Endothelial cell (in vitro differentiated cells): ENCODE measurements at places on chromosomes 5 and 9. TPM values are rescaled to one million over a fixed set of nuclear protein-coding genes. Genes with fewer than 3 reads are reported as not detected.

DNA sequence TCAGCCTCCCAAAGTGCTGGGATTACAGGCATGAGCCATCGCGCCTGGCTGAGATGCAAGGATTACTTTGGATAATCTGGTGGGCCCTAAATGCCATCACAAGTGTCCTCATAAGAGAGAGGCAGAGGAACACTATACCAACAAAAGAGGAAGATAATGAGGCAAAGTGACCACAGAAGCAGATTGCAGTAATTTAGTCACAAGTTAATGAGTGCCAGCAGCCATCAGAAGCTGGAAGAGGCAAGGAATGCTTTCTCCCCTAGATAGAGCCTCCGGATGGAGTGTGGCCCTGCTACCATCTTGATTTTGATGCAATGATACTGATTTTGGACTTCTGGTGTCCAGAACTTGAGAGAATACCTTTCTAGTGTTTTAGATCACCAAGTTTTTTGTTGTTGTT, 122.3 kb downstream of the SPATA31D1 start:
- DNase-seq = no peak

- DNase-seq = no peak
Observed at GRCh38 chr5:34930870-34931269, 1.5 kb downstream of the DNAJC21 start.

DNA sequence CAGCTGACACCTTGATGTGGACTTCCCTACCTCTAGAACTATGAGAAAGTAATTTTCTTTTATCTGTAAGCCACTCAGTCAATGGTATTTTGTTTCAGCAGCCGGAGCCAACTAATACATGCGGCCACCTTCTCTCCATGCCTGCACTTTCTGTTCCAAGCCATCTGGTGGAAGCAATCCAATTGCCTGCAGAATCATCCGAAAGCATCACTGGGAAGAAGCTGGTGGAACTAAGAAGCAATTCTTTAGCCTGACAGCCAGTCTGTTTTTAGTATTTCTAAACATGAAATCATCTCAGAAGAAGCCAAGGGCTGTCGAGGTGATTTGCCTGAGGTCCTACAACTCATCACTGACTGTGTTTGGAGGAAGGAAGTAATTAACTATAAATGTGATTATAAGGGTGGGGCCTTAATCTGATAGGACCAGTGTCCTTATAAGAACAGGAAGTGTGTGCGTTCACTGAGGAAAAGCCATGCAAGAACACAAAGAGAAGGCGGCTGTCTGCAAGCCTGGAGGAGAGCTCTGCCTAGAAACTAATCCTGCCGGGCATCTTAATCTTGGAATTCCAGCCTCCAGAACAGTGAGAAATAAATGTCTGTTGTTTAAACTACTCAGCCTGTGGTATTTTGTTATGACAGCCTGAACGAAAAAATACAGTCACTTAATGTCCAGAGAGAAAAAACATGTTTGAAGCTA, 49.1 kb downstream of the NXNL2 start:
- no peak for DNase-seq

DNA sequence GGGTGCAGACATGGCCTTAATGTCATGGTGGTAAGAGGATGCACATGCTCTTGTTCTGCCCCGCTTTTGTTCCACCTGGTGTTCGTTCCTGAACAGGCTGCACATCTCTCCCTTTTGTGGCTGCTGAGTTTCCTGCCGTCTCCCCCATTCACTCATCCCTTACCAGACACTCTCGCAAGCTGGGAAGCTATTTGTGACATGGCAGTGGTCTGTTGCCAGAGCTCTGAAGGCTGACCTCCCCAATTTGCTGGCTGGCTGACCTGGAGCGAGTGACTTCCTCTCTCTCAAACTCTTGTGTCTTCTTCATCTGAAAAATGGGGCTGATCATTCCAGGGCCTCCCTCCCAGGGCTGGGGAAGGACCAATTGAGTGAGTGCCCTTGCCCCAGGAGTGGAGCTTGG, 35.9 kb downstream of the HRH2 start:
- no peak for DNase-seq

DNA sequence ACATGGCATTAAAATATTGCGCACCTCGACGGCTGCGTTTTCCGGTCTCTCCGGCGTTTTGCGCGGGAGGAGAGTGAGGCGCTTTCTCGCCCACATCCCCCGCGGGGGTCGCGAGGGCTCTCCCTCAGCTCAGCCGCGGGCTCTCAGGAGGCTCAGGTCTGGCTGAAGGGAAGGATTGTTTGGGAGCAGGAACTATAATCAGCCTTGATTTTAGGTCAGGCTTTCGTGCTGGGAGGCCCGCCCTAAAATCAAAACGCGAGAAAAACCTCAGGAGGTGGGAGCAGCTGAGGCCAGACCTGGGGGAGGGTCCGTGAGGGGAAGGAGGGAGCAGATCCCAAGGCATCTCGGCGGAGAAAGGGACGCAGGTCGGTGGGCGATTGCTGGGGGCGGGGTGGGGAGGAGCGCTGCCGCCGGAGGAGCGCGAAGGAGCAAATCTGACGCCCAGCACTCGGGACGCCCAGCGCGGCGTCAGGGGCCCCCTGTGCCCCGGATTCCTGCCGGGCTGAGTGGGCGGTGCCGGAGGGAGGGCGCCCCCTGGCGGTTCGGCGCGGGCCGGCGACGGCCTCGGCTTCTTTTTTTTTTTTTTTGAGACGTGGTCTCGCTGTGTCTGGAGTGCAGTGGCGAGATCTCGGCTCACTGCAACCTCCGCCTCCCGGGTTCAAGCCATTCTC, 18.7 kb upstream of the RNF130 start:
- peak; percentile 92 for DNase-seq

GRCh38 chr9:128637656-128638055, 19.0 kb downstream of the DYNC2I2 start:
- no peak for DNase-seq

DNA sequence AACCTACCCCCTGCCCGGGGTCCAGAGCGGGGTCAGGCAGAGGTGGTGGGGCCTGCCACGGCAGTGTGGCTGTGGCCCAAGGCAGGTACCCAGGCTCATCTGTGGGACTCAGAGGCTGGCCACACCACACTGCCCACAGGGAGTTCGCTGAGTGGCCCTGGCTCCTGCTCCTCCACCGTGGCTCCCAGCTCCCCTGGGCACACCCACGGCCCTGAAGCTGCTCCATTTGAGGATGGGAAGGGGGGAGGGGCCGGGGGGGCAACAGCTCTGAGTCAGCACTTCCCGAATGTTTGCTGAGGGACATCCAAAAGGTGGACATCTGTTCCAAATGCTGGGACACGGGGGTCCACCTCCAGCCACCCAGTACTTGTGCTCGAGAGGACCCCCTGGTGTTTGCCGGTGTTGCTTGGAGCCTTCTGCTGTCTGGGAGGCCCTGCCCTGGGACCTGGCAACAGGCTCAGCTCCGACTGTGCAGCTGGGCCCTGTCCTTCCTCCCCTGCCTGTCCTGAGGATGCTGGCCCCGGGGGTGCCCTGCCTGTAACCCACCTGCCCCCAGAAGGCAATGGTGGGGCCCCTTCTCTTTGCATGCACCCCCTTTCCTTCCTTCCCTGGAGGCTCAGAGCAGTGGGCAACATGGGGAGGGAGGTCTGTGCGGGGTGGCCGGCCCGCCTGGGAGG, 2.5 kb upstream of the NRARP start:
- DNase-seq = peak; percentile 58

DNA sequence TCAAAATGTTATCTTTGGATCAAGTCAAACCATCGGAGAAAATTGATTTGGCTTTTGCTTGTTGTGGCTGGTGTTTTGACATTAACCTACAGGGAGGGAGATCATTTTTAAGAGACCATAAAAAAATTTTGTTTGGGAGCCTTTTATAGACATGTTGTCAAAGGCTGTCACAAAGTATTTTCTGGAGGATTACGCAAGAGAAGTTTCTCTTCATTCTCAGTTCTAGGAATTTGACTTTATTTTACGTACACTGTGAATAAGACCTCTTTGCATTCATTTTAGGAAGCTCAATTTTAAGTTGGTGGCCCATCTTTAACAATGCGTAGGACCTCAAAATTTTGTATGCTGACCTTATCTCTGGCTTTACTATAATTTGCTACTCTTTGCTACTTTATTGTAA, 50.2 kb upstream of the SLC44A1 start:
- no peak for DNase-seq

- DNase-seq = no peak
Observed at GRCh38 chr9:21997480-21997879, 2.9 kb downstream of the CDKN2B-AS1 start.

Gene ORM2
- total RNA-seq = not detected

Gene BTNL3
- total RNA-seq = 0.36 TPM
